ENCODE measurements at places on chromosomes 12 and 14.
A peak's percentile ranks its signal among the peaks of the same experiment; 100 is the strongest.

GRCh38 chr12:57736741-57737466 lies 1.6 kb downstream of the AGAP2 start:
- no peak for DNase-seq

- no peak for DNase-seq
Observed at GRCh38 chr14:89933002-89933401, 21.5 kb downstream of the EFCAB11 start.

- DNase-seq, result no peak
Observed at GRCh38 chr14:77123381-77124325, 17.9 kb downstream of the ZDHHC22 start.

GRCh38 chr12:131007031-131007739 lies 53.5 kb downstream of the ADGRD1 start:
- DNase-seq, result no peak

GRCh38 chr12:19624491-19624890 lies 185.2 kb downstream of the AEBP2 start:
- no peak for DNase-seq

GRCh38 chr12:49043856-49044258 lies 16.7 kb downstream of the KMT2D start:
- peak; percentile 39 for DNase-seq

GRCh38 chr14:104554608-104555429 lies 24.7 kb upstream of the C14orf180 start:
- DNase-seq, result no peak

DNA sequence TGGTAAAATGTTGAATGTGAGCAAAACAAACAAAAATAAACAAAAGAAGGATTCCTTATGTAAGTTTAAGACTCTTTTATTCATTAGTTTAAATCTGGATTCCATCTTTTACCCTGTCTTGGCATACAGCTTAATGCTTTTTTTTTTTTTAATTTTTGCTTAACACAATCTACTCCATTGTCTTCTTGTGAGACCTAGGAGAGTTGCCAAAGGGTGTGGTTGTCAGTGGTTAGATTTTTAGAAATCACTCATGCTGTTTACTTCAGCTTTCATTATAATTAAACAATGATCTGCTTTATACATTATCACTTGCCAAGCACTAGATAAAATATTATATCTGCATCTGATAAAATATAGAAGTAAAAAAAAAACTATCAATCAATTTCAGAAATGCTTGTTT lies 77.7 kb upstream of the KITLG start:
- DNase-seq, result no peak

DNA sequence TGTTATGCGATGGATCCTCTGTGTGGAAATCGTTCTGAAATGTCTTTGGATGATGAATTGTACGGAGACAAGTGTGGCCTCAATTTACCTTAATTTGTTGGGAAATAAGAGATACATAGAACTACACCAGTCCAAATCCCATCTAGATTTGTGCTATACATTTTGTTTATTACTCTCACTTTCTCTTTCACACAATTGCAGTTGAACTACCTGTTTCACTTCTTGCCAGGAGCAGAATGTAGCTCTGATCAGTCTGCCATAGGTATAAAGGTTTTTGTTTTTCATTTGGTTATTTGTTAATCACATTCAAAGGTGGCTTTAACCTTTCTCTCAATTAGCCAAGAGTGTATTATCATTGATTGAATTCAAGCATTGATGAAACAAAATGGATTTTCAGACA lies 268.2 kb downstream of the SNAPC1 start:
- no peak for DNase-seq

DNA sequence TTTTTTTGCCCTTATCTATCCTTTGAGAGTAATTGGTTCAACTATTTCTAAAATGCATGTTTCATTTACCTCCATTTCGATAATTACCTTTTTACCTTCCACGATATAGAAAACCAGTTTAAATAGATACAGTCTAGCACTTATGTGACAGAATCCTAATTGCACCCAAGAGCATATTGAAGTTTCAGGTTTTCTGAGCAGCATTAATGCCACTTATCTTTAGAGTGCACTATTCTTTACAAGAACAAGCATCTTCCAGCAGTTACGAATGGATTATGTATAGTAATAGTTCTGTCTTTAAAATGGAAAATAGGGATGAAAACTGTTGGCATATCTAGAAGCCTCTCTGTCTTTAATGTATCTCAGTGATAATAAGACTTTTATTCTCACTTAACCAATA lies 82.2 kb upstream of the ATXN7L3B start:
- no peak for DNase-seq

GRCh38 chr12:102067574-102068258 lies 5.9 kb upstream of the WASHC3 start:
- no peak for DNase-seq

- DNase-seq, result peak; percentile 92
Observed at GRCh38 chr12:63897931-63898330, 53.4 kb downstream of the SRGAP1 start.

- DNase-seq, result no peak
Observed at GRCh38 chr12:63893170-63893569, 48.7 kb downstream of the SRGAP1 start.

- no peak for DNase-seq
Observed at GRCh38 chr12:122989225-122989839, 8.9 kb downstream of the ARL6IP4 start.

GRCh38 chr14:60561845-60562746 lies 53.1 kb downstream of the SIX6 start:
- DNase-seq, result peak; percentile 59

DNA sequence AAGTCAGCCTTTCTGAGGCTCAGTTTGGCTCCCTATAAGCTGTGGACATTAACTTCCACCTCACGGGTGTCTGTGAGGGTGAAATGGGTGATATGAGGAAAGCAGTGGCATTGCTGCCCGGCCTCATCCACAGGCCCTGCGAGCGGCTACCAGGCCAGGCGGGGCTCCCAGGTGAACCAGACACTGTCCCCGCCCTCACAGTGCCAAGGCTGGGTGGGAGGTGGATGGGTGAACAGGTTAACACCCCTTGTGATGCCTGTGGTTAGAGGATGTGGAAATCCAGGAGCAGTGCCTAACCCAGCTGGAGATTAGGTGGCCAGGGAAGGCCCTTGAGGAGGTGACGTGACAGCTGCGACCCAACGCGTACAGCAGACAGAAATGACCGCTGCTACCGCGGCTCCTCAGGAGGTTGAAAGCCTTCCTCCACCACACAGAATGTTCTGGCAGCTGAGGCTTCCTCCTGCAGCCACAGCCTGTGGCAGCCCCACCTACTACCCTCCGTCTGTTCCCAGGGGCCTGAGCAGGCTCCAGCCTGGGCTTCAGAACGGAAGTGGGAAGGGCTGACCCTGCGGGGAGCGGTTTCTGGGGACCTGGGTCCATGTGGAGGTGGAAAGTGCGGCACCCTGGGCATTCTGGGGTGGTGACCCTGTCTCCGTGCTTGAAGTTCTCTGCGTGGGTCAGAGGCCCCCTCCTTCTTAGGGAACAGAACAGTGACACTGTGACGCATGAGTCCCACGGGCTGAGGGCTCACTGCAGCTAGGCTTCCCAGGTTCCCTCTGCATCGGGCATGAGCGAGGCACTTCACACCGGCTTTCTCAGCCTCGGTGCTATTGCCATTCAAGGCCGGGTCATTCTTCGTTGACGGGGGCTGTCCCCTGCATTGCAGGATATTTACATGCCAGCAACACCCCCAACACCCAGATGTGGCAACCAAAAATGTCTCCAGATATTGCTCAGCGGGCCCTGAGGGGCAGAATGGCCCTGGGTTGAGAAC lies 9.7 kb downstream of the MMAB start:
- DNase-seq, result no peak

- peak; percentile 88 for DNase-seq
Observed at GRCh38 chr12:15701631-15702156, 87.5 kb downstream of the EPS8 start.

DNA sequence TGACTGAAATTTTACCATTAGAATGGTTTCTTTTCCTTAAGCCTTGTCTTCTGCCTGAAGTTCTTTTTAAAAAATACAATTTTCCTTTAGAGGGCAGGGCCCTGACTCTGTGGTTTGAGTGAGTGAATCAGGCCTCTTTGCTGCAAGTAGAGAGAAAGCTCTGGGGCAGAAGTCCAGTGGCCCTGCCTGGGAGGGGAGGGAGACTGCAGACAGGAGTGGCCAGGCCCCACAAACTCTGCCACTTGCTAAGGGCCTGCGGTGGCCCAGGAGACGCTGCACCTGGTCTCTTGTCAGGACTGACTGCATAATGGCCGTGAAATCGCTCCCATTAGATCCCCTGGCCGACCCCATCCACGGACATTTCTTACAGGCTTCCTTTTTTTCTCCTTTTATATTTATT lies 25.5 kb downstream of the TSPAN11 start:
- no peak for DNase-seq

DNA sequence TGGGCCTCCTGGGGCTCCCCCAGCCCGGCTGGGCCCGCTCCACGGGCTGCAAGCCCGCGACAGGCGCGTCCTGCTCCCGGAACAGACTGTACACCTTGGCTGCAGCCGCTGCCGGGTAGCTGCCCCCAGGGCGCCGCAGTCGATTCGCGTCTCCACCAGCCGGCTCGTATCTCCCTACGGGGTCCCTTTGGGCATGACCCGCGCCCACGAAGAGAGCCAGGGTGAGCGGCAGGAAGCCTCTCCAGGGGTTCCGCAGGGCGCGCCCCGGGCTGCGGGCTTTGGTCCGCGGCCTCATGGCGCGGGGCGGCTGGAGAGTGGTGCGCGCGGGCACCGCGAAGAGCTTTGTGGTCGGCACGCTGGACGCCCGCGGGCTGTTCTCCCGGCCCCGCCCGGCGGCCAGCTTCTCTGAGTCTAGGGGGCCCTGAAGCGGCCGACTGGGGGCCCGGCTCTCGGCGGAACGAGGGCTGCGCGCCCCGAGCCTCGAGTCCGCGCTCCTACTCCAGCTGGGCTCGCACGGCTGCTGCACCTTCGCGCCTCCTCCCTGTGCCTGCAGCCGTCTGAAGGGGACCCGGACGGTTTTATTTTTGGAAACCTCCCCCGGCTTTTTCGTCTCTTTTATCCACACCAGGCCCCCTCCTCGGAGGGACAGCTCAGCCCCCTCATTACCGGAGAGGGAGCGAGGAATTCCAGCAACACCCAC lies at the start of gene LTBP2:
Gene LTBP2, minus strand, starts transcription at position 588 of the 700 bp plus-strand sequence. Its CDS starts 293 bp downstream, at position 295.
- DNase-seq, result no peak

DNA sequence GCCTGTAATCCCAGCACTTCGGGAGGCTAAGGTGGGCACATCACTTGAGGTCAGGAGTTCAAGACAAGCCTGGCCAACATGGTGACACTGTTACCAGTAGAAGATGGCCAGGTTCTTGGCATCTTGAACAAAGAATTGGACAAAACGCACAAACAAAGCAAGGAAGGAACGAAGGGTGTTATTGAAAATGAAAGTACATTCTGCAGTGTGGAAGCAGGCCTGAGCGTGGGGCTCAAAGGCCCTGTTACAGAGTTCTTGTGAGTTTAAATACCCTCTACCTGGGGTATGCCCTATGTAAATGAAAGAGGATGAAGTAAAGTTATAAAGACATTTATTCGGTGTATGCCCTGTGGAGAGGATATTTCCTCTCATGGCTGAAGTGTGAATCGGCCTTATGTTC lies 20.8 kb upstream of the CDK17 start:
- peak; percentile 71 for DNase-seq

GRCh38 chr12:89261982-89262381 lies 90.3 kb downstream of the DUSP6 start:
- DNase-seq, result no peak

- no peak for DNase-seq
Observed at GRCh38 chr12:91824991-91825390, 320.7 kb downstream of the BTG1 start.

- no peak for DNase-seq
Observed at GRCh38 chr14:101812071-101812470, 50.6 kb downstream of the PPP2R5C start.

GRCh38 chr12:68932128-68932960 lies 627 bp downstream of the CPM start:
- peak; percentile 8 for DNase-seq

GRCh38 chr12:13340149-13340548 lies 143.6 kb downstream of the EMP1 start:
- no peak for DNase-seq

- DNase-seq, result no peak
Observed at GRCh38 chr14:35825968-35826217, 245 bp upstream of the BRMS1L start.

- DNase-seq, result no peak
Observed at GRCh38 chr12:91249518-91250272, 67.1 kb upstream of the DCN start.

DNA sequence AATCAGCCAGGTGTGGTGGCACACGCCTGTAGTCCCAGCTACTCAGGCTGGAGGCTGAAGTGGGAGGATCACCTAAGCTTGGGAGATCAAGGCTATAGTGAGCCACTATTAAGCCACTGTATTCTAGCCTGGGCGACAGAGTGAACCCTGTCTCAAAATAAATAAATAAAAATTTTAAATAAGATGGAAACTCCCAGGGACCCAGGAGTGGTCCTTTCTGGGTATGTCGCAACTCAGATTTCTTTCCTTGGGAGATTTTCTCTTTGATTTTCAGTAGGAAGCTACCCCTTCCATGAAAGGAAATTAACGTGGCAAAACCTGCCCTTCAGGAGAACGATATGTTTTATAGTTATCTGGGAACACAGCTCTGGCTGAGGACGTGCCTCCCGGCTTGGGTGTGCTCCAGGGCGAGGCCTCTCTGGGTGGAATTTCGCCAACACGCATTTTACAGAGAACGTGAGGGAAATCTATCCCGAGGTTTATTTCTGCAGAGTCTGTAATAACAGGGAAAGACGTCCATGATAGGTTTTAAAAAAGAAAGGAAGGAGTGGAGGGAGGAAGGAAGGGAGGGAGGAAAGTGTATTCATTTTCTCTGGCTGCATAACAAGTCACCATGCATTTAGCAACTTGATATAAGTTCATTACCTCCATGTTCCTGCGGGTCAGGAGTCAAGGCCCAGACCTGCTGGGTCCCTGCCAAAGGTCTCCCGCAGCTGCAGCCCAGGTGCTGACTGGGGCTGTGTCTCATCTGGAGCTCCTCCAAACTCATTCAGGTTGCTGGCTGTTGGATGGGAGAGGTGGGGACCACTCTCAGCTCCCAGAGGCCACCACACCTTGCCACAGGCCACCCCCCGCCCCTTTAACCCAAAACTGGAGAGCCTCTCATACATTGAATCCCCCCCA lies 80.6 kb upstream of the GSC start:
- DNase-seq, result no peak

- no peak for DNase-seq
Observed at GRCh38 chr14:95189367-95190132, 32.2 kb upstream of the DICER1 start.

GRCh38 chr14:90159146-90159545 lies 97.2 kb upstream of the PSMC1 start:
- no peak for DNase-seq

- no peak for DNase-seq
Observed at GRCh38 chr14:96626121-96626768, 124.1 kb downstream of the PAPOLA start.

- DNase-seq, result peak; percentile 61
Observed at GRCh38 chr12:70290116-70290515, 46.9 kb downstream of the CNOT2 start.

GRCh38 chr12:125744201-125744600 lies 679.0 kb downstream of the AACS start:
- no peak for DNase-seq

GRCh38 chr12:4448371-4448940 lies 2.8 kb upstream of the FGF6 start:
- DNase-seq, result no peak
